MV-4-11 (cell line): ENCODE measurements at places on chromosomes 1 and 21.

GRCh38 chr1:30741239-30741894 lies 16.2 kb downstream of the LAPTM5 start:
- DNase-seq, result peak; percentile 53

- no peak for DNase-seq
Observed at GRCh38 chr1:57319791-57320190, 104.1 kb downstream of the DAB1 start.

GRCh38 chr1:63936801-63937200 lies 163.0 kb downstream of the ROR1 start:
- no peak for DNase-seq

DNA sequence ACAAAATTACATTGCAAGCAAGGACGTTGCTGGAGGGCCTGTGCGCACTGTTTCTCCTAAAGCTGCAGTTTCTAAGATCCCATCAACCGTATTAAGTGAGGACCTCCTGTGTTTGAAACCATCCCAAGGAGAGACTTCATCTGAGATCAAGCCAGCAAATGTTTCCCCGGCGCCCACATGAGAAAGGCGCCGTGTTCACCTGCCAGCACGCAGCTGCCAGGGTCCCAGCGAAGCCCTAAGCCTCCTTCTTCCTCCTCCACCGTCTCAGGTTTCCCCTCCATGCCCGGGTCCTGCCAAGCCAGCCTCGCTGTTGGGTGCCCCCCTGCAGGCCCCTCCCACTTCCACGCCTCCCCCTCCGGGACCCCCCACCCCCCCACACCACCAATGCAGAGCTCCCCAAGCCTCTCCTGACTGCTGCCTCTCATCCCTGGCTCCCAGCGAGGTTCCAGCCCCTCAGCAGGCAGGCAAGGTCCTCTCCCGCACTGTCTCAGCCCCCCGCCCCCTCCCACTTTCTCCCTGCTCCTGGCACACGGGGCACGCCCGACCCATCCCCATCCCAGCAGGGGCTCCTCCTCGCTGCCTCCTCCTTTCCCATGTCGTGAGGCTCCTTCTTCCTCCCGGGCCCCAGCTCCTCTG lies 8.6 kb upstream of the TFF1 start:
- no peak for DNase-seq

DNA sequence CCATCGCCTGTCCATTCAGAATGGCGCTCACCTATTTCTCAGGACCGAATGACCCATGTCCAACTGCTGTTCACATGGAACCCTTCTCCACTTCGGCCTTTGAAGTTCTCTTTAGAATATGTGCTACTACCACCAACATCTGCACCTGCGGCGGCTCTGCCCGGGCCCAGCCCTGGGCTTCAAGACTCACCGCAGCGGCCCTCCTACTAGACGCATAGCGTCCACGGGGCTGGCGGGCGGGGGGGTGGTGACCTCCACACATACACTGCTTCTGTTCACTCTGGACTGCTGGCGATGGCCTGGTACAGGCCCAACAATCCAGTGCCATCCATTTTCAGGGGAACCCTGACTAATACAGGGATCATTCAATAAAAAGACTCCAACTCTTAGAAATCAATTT lies 394.2 kb downstream of the VAV3 start:
- no peak for DNase-seq

- DNase-seq, result no peak
Observed at GRCh38 chr1:53381790-53382401, 54.0 kb upstream of the LRP8 start.
